ENCODE measurements at places on chromosomes 13 and 19.
A peak's percentile ranks its signal among the peaks of the same experiment; 100 is the strongest.

- no peak for DNase-seq
Observed at GRCh38 chr13:113553511-113554332, 30.8 kb upstream of the TFDP1 start.

- DNase-seq = peak; percentile 22
Observed at GRCh38 chr13:21435687-21436151, 23.4 kb downstream of the ZDHHC20 start.

GRCh38 chr19:39385629-39386411, 5.1 kb downstream of the PAF1 start:
- no peak for DNase-seq

- no peak for DNase-seq
Observed at GRCh38 chr13:45808925-45809324, 42.6 kb downstream of the SIAH3 start.

GRCh38 chr13:54194233-54195024, 1165.8 kb downstream of the OLFM4 start:
- DNase-seq = no peak

GRCh38 chr13:57925250-57925649, 293.7 kb downstream of the PCDH17 start:
- no peak for DNase-seq

GRCh38 chr19:3984908-3985642, at the start of gene EEF2:
Gene EEF2, minus strand, starts transcription at chr19:3985463. Its CDS starts 83 bp downstream, at chr19:3985380.
- DNase-seq = peak; percentile 60

GRCh38 chr19:14672188-14672872, 2.3 kb downstream of the ADGRE3 start:
- no peak for DNase-seq

- no peak for DNase-seq
Observed at GRCh38 chr19:1170938-1171754, 2.9 kb downstream of the SBNO2 start.

DNA sequence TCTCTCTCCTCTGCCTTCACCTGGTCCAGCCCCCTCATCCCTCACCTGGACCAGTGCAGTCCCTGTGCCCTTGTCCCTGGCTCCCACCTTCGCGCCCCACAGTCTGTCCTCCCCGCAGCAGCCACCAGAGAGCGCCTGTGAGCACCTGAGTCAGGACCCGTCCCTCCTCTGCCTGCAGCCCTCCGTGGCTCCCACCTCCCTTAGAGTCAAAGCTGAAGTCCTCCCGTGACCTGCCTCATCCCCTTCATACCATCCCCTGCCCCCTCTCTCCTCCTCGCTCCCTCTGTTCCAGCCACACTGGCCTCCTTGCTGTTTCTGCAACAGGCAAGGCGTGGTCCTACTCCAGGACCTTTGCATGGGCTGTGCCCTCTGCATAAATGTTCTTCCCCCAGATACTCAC, 10.3 kb downstream of the CELF5 start:
- DNase-seq = no peak

- no peak for DNase-seq
Observed at GRCh38 chr13:37349916-37350315, 244.5 kb upstream of the CSNK1A1L start.

DNA sequence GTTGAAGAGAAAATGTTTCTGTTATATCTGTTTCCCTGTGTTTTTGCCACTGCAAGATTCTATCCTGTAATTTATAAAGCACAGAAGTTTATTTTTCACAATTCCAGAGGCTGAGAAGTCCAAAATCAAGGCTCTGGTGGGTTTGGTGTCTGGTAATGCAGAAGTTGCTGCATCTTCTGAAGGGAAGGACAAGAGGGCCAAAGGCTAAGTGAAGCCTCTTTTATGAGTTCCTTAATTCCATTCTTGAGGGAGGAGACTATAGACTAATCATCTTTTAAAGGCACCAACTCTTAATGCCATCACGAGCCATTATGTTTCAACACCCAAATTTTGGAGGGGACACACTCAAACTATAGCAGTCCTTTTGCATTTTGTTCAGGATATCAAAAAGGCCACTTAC, 34.1 kb upstream of the WDFY2 start:
- no peak for DNase-seq

DNA sequence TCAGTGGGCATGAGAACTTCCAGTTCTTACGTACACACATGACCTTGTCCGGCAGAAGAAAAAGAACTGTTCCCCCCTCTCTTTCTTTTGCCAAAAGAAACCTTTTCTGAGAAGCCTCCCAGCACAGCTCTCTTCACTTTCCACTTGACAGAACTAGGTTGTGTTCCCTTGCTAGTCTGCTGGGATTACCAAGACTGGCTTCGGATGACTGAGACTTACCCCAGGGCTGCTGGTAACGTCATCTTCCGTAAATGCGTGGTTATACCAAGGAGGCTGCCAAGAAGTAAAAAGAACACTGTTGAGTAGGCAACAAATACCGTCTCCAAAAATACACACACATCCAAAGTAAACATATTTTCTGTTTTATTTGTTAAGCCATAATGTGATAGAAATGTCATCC, 908.2 kb downstream of the EFNB2 start:
- DNase-seq = no peak

DNA sequence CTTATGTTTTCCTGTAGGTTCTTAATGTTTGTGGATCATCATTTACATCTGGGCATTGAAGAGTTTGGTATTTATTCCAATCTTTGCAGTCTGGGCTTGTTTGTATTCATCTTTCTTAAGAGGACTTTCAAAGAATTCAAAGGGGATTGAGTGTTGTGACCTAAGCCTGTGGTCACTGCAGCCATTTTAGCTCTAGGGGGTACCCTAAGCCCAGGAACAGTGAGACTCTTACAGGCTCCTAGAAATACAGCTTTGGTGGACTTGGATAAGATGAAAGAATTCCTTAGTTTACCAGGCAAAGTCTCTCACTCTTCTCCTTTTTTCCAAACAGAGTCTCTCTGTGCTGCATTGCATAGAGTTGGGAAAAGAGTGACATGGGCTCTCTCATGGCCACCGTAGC, 2539.0 kb upstream of the PCDH20 start:
- no peak for DNase-seq

DNA sequence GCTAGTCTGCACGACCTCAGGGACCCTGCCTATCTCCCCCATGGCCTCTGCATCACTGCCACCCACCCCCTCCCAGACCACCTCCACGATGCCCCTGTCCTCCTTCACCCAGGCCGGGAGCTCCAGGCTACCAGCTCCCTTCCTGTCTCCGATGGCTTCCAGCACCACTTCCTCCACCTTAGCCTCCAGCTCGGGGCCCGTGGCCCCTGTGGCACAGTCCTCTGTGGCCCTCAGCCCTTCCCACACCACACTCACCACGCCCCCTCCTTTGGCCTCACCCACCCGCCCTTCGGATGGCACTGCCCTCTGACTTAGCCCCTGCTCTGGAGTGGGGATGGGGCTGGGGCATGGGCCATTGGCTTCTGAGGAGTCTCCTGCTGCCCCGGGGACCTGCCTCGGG, 7.2 kb downstream of the PALM3 start:
- no peak for DNase-seq

DNA sequence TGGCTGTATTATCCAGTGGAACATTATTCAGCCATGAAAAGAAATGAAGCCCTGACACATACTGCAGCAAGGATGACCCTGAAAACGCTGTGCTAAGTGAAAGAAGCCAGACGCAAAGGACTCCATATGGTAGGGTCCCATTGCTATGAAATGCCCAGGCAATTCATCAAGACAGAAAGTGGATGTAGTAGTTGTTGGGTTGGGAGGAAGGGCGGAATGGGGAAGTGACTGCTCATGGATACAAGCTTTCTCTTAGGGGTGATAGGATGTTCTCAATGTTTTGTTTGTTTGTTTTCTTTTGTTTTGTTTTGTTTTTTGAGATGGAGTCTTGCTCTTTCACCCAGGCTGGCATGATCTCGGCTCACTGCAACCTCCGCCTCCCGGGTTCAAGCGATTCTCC, 11.1 kb upstream of the CEACAM16 start:
- no peak for DNase-seq

DNA sequence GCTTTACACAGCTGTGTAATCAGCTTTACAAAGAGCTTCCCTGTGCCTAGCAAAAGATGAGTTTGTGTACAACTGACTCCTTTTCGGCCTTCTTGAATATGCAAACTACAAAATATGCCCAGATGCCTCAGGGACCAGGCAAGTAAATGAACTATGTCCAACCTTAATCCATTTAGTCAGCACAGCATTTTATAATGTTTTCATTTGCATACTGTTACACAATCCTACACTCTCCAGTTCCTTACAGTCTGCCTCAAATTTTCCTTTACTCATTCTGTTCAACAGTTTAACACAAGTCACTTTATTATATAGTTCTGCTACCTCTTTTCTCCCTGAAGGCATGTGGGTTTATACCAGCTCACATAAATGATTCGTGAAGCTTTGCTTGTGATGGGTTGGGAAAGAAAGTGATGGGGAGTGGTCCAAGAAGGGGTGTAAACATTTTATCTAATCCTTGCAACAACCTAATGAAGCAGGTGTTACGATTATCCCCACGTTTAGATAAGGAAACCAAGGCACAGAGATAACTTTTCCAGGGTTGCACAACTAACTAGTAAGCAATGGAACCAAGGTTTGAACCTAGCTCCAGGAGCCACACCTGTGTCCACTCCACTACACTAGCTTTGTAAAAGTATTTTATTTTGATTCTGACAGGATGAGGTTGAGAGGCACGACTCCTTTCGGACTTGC, 3.3 kb upstream of the USP12 start:
- no peak for DNase-seq
